ENCODE measurements at places on chromosomes 4 and X.

DNA sequence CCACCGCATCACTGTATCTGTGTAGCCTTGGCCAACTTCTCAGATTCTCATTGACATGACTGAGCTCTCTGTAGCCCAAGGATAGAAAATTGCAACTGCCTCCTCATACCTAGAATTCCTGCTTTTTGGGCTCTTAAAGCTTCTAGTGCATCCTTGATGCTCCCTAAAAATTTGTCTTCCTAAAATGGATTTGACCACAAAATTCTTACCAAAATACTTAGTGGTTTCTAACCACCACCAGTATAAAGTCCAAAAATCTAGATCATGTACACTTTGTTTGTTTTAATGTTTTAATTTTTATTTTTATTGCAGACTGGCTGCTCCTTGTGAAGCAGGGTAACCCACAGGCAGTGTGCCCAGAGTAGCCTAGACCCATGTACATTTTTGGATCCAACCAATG is 75.5 kb downstream of the TBC1D9 start:
- no peak for DNase-seq

GRCh38 chr4:156018383-156018782 is 64.7 kb upstream of the CTSO start:
- no peak for DNase-seq

- DNase-seq, result no peak
These were observed 86.8 kb downstream of the DCLK2 start for GRCh38 chr4:150164956-150165629.

- no peak for DNase-seq
These were observed 342.8 kb downstream of the DMD start for GRCh38 chrX:32868524-32868895.

DNA sequence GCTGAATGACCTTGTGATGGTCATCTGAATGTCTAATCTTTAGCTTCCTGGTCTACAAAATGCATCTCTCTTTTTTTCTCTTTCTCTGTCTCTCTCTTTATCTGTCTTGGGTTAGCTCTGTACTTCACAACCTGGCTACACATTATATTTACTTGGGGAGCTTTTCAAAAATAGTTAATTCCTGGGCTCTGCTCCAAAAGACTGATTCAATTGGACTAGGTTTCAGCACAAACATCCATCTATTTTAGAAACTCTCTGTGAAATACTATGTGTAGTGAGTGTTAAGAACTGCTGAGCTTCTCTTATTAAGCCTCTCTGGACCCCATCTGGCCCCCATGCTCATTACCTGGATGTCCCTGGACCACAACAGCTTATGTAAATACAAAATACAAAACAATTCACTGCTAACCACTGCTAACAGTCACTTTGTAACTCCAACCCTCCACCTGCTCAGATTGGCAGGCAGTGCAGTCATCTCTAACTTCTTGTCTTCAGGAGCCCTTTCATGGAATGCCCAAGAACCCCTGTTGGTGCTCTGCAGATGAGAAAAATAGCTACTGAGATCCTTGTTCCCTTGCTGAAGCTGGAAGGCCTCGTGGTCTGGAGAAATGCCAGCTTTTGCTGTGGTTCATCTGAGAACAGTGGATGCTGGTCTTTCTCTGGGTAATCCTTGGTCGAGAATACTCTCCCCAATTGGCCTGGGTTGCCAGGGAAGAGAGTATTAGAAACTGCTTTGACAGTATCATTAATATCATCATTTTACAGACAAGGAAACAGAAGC is 14.8 kb upstream of the BOD1L1 start:
- no peak for DNase-seq

- DNase-seq, result no peak
These were observed 55.6 kb downstream of the CYLC1 start for GRCh38 chrX:83916525-83916924.

- DNase-seq, result no peak
These were observed 168.5 kb upstream of the PCDH18 start for GRCh38 chr4:137700751-137701150.

GRCh38 chrX:9183481-9183880 is 149.6 kb upstream of the FAM9B start:
- no peak for DNase-seq

- no peak for DNase-seq
These were observed 88.8 kb upstream of the HELT start for GRCh38 chr4:184929476-184929875.

- no peak for DNase-seq
These were observed 150.7 kb upstream of the SFRP2 start for GRCh38 chr4:153939570-153939969.

- DNase-seq, result no peak
These were observed 710.7 kb downstream of the STPG2 start for GRCh38 chr4:97432551-97432950.
